Mammary epithelial cell (primary cell): ENCODE measurements at places on chromosomes 12 and 14.

GRCh38 chr12:29895966-29896365 is 112.2 kb upstream of the TMTC1 start:
- no peak for DNase-seq

GRCh38 chr14:55645145-55645544 is 65.1 kb downstream of the KTN1 start:
- DNase-seq, result no peak

GRCh38 chr12:6047249-6048237 is 76.9 kb downstream of the VWF start:
- peak; percentile 34 for DNase-seq

- peak; percentile 51 for DNase-seq
These were observed 9.0 kb downstream of the MVK start for GRCh38 chr12:109582636-109583035.

- peak; percentile 21 for DNase-seq
These were observed 352.7 kb downstream of the KCNH5 start for GRCh38 chr14:62692490-62693106.

DNA sequence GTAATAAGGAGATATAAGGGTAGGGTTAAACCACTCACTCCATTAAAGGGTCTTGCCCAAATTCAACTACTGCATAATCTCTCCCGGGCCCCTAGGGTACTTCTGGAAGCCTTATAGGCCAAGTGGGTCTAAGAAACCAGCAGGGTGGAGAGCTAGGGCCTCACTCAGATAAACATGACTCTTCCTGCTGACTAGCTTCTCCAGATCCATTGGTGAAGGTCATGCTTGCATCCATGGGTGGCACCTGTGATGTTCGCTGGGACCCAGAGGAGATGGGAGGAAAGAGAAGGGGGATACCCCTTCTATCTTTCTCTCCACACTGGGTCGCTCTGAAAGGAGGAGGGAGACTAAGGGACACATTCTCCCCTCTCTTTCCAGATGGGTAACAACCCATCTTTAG is 36.1 kb upstream of the HIGD1C start:
- DNase-seq, result no peak

GRCh38 chr12:78002878-78003277 is 172.2 kb downstream of the NAV3 start:
- no peak for DNase-seq

DNA sequence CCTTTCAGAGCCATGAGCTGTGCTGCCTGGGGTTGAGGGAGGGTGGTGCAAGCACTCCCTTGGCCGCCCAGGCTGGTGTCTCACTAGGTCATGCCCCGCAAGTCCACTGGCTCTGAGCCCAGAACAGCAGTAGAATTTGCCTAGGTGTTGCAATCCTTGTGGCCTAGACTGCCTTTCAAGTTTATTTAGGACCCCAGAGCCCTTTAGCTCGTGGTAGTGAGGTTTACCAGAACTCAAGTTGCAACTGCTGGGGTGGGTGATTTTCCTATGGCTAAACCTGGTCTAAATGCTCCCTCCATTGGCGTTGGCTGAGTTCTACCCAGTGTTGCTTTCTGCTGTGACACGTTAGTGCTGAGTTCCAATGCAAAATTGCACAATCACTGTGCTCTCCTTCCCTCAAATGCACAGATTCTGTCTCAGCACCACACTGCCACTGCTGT is 287.2 kb downstream of the BCAT1 start:
- DNase-seq, result peak; percentile 9

DNA sequence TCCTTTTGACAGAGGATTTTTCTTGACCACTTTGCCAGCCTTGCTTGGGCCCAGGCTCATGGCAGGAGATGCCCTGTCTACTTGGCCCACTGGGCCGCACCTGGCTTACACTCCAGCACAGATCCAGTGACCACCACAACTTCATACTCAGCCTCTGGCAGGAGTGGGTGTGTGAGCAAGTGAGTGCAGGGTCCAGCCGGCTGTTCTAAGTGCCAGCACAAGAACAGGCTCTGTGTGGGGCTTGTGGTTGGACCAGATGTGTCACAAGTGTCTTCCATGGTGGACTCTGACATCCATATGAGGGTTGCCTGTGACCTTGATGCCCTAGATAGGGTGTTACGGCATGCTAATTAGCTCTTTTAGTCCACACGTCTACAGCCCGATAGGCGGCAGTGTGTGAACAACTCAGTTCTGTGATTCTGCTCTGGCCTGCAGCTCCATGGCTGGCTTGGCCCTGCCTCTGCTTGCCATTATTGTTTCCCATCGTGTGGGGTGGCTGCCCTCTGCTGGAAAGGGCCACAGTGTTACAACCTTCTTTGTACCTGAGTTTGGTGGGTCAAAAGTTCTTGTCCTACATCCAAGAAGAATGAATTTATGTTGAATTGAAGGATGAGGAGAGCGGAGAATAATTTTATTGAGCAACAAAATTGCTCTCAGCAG is 1089.1 kb downstream of the SLC6A15 start:
- peak; percentile 49 for DNase-seq

DNA sequence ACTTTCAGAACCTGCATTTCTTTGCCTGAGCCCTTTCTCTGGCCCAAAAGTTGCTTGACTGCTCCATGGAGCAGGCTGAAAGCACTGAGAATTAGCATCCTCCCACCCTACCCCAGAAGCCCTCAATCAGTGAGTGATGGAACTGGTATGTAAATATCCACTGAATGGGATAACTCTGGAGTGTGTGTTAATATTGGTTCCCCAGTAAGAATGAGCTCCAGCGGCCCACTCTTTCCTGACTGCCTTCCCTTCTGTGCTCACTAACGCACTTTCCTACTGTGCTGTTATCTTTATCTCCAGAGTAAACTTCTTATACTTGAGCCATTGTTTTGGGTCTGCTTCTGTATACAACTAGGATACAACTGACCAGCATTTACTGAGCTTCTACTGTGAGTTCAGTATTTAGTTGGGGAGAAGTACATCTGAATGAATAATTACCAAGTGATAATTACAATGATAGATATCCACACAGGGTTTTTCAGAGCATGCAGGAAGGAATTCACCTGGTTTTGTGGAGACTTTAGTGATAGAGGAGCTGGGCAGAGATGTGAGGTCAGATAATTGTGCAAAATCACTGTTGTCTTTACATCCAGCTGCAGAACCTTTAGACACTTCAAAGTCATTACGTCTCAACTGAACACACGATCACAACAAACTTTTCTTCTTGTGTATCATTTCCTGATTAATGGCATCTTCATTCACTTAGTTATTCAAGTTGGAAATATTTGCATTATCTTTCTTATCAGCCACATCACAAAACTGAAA is 149.2 kb upstream of the BTG1 start:
- no peak for DNase-seq

DNA sequence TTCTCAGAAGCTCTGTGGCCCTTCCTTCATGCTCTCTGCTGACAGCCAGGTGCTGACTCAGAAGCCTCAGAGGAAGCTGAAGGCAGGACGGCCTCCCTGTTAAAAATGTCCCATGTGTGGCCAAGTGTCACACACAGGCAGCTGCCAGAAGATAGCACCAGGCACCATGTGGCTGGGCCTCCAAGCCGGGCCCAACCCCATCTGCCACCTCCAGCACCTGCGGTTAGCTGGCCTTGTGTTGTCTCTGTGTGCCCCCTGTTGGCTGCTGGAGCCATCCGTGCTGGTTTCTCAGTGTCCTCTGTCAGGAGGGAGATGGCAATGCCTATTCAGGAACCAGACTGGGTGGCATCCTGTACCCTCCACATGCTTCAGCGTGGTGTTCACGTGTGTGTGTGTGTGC is 63.2 kb downstream of the TSPAN11 start:
- no peak for DNase-seq

GRCh38 chr14:29077916-29078315 is 311.3 kb downstream of the FOXG1 start:
- DNase-seq, result no peak

DNA sequence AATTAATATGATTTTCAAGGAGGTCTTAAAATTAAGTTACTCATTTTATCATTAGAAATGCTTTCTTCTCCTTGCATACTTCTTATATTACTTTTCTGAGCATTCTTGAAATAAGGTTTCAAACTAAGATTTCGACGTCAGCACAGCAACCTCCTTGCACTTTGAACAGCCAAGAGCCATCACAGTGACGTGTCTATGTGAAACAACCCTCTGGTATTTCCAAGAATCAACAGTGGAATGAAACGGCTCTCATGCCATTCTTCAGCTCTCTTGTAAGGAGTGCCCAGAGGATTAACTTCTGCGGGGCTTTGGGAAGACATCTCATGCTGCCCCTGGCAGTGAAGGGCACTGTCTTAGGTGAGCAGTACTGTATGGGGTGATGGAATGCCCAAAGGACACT is 109.2 kb downstream of the EFCAB11 start:
- no peak for DNase-seq

DNA sequence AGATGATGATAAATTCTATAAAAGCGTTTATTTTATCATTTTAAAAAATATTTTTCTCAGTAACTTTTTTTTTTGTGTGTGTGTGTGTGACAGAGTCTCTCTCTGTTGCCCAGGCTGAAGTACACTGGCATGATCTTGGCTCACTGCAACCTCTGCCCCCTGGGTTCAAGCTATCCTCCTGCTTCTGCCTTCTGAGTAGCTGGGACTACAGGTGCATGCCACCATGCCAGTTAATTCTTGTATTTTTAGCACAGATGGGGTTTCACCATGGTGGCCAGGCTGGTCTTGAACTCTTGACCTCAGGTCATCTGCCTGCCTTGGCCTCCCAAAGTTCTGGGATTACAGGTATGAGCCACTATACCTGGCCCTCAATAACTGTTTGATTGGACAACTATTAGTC is 37.2 kb downstream of the PKP2 start:
- DNase-seq, result no peak

DNA sequence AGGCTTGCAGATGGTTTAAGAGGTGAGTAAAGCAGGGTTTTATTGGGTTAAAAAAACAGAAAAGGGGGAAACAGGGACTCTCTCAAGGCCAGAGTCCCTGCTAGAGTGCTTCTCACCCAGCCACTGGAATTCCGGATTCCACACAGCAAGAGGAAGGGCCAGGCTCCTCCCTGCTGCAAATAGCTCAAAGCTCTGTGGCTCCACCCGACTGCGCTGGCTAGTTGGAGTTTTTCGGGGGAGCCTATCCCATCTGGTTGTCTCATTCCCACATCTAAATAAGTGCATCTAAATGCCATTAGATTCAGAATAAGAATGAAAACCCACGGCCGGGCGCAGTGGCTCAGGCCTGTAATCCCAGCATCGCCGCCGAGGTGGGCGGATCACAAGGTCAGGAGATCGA is 791.5 kb downstream of the SLC16A7 start:
- no peak for DNase-seq

GRCh38 chr12:14310866-14311265 is 54.6 kb upstream of the ATF7IP start:
- DNase-seq, result no peak

- no peak for DNase-seq
These were observed 328.0 kb downstream of the NRXN3 start for GRCh38 chr14:78498062-78498595.

DNA sequence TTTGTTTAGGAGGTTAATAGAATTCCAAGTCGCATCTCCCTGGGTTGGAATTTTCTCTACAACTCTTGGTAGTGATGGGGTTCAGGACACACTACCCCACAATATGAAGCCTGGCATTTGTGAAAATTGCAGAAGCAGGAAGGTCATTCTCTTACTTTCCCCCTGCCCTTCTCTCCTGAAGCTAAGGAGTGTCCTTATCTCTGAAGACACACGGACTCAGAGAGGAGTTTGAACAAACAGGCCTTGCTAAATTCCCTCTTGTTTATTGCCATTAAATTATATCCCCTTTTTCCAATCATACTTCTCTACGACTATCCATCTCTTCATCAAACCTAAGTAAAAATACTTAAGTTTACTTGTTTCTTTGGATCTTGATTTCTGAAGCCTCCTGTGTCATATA is 443.0 kb downstream of the RAD51B start:
- DNase-seq, result no peak

GRCh38 chr14:79586989-79587598 is 624.2 kb downstream of the DIO2 start:
- DNase-seq, result no peak

DNA sequence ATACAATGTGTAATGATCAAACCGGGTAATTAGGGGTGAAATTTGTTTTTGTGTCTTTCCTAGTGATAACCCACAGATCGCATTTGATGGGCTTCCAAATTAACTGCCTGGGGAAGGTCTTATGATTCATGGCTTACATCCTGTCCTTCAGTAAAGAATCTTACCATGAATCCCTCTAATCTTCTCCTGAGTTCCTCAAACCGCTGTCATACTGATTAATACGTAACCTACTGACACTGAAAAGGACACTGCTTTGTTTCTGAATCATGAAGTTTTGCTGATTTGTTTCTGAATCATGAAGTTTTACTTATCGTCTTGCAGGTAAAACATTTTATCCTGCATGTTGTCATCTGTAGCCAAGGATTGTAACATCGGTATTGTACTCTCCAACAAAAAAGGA is 52.0 kb upstream of the CRY1 start:
- DNase-seq, result peak; percentile 38

GRCh38 chr12:541676-542324 is 82.1 kb downstream of the B4GALNT3 start:
- no peak for DNase-seq

GRCh38 chr12:132475304-132476037 is 14.5 kb upstream of the FBRSL1 start:
- no peak for DNase-seq

DNA sequence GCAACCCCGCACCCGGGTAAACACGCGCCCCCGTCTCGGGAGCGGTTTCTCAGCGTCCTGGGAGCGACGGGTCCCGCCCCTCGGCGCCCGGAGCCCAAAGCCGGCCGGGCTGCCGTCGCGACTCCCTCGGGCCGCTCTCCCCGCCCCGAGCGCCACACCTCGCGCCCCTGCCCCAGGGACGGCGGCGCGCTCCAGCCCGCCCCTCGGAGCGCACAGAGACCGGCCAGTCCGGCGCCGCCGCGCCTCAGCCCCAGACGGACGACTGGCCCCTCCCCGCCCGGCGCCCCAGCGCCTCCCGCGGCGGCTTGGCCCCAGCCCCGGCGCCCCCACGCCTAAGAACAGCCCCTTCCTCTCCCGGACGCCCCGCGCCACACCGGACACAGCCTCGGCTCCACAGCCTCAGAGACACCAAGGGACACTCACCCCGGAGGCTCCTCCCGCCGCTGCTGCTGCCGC is 411 bp downstream of the BTBD7 start:
- peak; percentile 55 for DNase-seq

GRCh38 chr12:42031847-42032564 is 112.7 kb downstream of the GXYLT1 start:
- no peak for DNase-seq

DNA sequence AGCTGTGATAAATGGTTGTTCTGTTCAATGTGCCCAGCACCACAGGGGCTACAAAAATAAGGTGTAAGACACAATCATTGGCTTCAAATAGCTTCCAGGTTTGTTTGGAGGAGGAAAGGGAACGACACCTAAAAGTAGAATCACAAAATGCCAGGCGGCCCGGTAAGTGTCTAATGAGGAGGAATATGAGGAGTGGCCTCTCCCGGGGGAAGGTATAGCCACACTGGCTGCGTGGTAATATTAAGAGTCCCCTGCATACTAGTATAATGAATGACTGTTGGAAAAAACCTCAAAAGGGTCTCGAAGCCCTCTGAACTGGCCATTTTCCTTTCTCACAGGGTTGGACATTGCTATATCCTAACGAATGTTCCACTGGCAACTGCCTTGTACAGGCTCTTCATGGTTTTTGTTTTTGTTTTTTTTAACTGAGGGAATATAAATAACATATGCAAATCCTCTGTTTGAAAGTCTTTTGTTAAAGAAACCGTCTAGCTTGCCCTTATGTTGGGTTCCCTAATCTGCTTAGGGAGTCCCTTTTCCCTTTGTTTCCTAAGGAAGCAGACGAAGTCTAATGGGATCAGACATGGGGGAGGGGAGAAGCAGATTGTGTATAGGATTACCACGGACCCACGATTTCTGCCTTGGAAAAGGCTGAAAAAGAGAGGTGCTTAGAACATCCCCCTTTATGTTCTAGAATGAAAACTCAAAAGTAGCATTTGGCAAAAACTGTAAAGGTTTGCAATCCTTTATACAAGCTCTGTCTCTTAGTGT is 4.2 kb downstream of the CCDC60 start:
- DNase-seq, result no peak
